Fibroblast of skin of left biceps (primary cell): ENCODE measurements at places on chromosomes 11 and 22.
A peak's percentile ranks its signal among the peaks of the same experiment; 100 is the strongest.

- DNase-seq, result no peak
Observed at GRCh38 chr22:25413620-25414019, 150.9 kb upstream of the GRK3 start.

DNA sequence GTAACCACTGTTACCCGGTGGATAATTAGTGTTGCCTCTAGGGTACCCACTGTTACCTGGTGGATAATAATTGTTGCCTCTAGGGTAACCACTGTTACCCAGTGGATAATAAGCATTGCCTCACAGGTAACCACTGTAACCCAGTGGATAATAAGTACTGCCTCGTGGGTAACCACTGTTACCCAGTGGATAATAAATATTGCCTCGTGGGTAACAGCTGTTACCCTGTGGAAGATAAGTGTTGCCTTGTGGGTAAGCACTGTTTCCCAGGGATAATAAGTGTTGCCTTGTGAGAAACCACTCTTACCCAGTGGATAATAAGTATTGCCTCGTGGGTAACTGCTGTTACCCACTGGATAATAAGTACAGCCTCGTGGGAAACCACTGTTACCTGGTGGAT, 9.3 kb upstream of the NXPE4 start:
- DNase-seq, result no peak

- no peak for DNase-seq
Observed at GRCh38 chr11:68839911-68840641, 1.6 kb downstream of the CPT1A start.

GRCh38 chr11:283405-284104, 5.3 kb downstream of the NLRP6 start:
- no peak for DNase-seq

GRCh38 chr11:20127671-20128527, 32.4 kb downstream of the DBX1 start:
- DNase-seq, result no peak

DNA sequence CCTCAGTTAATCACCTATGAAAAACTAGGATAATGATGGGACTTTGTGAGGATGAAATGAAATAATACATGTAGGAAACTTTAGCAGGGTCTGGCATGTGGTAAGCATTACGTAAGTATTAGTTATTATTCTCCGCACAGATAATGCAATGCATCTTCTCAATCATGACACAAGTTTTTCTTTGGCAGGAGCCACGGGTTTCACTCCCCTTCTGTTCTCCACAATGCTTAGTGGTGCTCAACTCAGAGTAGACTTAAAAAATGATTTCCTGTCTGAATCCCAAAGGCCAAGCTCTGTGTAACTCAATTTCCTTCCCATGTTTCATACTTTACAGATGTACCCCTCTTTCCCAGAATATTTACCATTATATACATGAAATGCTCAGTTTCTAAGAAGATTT, 82.9 kb downstream of the CCDC34 start:
- DNase-seq, result peak; percentile 64

GRCh38 chr22:30802202-30803166, 107.8 kb downstream of the OSBP2 start:
- DNase-seq, result peak; percentile 72

GRCh38 chr11:16261836-16262644, 94.3 kb downstream of the SOX6 start:
- no peak for DNase-seq
